Activated CD4-positive, CD25-positive, alpha-beta regulatory T cell (primary cell): ENCODE measurements at places on chromosomes 6 and 20.

DNA sequence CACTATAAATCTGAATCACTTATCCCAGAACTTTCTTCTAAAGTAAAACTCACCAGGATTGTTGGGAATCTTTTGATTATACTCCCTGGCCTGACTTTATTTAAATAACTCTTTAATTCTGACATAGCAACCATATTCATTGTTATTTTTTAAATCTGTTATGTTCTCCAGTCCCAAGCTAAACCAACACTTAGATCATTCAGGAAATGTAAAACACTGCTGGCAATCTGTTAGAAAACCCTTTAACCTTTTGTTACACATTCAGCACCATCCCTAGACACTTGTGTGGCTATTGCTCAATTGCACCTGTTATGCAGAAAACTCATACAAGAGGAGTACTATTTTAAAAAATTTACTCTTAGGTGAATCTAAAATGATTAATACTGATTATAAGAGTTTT, 101.8 kb upstream of the NHSL1 start:
- no peak for DNase-seq

DNA sequence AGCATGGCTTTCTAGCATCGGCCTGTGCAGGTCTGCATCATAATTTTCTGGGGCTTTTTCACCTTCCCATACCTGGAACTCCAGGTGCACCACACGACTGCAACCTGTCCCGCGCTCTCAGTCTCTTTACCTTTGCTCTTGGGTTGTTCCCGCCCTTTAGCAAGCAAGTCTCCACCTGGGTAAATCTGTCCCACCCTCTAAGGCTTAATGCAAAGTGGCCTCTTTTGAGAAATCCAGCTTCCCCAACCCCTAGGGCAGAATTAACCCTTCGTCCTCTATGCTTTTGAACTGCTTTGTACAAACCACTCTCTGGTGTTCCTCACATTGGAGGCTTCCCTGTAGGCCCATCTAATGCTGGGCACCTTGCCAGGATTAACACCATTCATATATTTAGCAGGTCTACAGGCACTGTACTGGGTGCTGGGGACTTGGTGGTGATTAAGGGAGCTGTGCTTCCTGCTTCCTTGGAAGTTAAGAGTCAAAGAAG, 2.8 kb downstream of the ITPR3 start:
- DNase-seq: no peak

- no peak for DNase-seq
These were observed 65.9 kb downstream of the PREX1 start for GRCh38 chr20:48761874-48762273.

GRCh38 chr20:5797843-5798462, 47.8 kb downstream of the SHLD1 start:
- no peak for DNase-seq

DNA sequence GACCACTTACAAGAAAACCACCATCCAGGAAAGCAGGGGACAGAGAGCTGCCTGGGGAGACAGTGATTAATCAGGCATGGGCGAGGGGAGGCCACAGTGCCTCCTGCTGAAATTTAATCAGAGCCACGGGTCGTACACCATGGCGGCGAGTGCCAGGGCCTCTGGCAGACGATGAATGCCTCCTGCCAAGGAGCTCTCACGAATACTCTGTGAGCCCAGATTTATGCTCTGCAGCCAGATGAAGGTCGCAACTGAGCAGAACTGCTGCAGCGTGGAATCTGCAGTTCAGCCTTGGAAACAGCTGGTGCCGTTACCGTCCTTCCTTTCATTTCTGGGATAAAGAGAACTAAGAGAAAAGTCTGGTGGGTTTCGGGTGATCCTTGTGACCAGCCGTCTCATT, 85.6 kb downstream of the BFSP1 start:
- DNase-seq: no peak

- no peak for DNase-seq
These were observed 170.8 kb upstream of the PHACTR1 start for GRCh38 chr6:12545619-12546409.

GRCh38 chr20:41133709-41134361, 3.5 kb upstream of the PLCG1 start:
- DNase-seq: no peak

GRCh38 chr20:48984575-48985219, 61.4 kb upstream of the CSE1L start:
- DNase-seq: no peak

GRCh38 chr6:41199552-41200246, 1.2 kb downstream of the TREML2 start:
- DNase-seq: no peak

- DNase-seq: no peak
These were observed 225.5 kb downstream of the SYNDIG1 start for GRCh38 chr20:24694727-24695528.

DNA sequence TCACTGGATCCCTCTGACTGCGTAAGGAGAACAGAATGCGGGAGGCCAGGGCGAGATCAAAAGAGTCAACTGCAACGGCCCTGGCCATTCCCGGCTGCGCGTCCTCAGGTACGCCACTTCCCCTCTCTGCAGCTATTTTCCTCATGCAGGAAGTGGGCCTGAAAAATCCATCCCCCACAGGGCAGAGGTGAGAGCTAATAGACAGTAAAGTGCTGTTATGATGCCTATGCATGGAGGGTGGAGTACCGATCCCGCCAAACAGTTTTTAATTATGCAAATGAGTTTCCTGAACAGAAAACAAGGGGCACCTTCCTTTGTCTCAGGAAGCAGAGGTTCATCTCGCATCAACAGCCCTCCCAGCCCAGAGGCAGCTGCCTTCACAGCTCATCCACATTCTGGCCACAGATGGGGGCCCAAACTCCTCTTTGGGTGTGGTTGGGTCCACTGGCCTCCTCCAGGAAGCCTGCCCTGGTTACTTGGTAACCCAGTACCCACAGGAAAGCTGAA, 9.3 kb downstream of the PREX1 start:
- peak; percentile 45 for DNase-seq

- no peak for DNase-seq
These were observed 287.0 kb downstream of the CLIC5 start for GRCh38 chr6:45728674-45729073.

- no peak for DNase-seq
These were observed 18.4 kb downstream of the UBE3D start for GRCh38 chr6:83047065-83047754.

- DNase-seq: no peak
These were observed 392 bp downstream of the PSMB8 start for GRCh38 chr6:32843331-32843978.

GRCh38 chr6:84560436-84561390, 203.7 kb downstream of the TBX18 start:
- no peak for DNase-seq

DNA sequence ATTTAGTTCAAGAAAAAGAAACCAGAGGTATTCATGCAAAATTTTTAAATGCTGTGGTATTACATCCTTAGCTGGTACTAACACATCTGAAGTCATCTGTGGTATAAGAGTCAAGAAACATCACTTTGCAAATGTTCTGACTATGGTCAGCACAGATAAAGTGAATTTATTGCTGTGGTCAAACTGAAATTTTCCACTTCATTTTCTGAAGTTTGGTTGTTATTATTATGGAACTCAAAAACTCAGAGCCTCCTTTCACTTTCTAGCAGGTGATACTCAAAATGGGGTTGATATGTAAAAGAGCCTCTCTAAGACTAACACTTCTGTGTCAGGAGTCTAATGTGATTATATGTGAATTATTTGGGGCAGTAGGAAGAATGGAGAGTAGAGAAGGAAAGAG, 257.8 kb downstream of the RNGTT start:
- no peak for DNase-seq

DNA sequence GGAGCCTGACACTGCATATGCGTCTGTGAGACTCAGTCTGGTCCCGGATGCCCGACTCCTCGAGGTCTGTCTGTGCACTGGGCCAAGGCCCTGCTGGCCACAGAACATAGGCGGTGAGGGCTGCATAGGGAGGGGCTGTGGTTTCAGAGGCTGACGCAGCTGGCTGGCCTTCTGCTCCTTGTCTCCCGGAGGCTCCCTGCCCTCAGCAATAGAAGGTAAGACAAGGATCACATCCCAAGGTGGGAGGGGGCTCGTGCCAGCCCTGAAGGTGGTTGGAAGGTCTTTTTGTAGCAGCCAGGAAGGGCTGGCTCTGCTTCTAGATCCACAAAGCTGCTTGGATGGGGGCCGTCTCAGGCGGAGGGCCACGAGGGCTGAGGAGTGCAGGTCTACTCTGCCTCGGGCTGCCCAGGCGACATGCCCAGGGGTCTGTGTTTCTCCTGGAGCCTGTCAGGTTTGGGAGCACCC, 239.8 kb upstream of the SULF2 start:
- no peak for DNase-seq

- no peak for DNase-seq
These were observed 1291.1 kb upstream of the MAP3K7 start for GRCh38 chr6:91877994-91878393.

DNA sequence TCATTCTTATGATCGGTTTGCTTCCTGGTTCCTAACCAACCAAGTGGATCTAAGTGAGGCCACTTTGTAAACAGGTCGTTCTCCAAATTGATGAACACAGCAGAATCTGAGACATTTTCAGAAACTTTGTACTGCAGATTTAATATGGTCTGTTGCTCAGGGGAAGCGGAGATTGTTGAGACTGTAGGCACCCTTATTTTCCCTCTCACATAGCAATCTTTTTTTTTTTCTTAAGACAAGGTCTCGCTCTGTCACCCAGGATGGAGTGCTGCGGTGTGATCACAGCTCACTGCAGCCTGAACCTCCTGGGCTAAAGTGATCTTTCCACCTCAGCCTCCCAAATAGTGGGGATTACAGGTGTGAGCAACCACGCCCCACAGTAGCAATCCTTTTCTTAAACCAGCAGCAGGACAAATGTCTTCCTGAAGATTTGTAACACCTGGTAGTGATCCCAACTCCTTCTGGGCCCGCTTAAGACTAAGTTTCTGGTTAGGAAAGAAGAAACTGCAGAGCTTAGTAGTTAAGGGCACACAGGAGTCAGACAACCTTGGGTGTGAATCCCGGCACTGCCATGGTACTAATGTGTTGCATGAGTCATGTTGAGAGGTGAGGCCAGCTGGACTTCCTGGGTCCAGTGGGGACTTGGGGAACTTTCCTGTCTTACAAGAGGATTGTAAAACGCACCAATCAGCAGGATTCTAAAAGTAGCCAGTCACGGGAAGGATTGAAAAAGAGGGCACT, 48.4 kb upstream of the EZR start:
- DNase-seq: no peak

- DNase-seq: no peak
These were observed 60.0 kb downstream of the NRN1 start for GRCh38 chr6:5946701-5947100.

GRCh38 chr6:130365166-130366106, at the start of gene TMEM200A:
TMEM200A (plus strand) TSS chr6:130366017; CDS start chr6:130440423, 74,406 bp downstream.
- peak; percentile 13 for DNase-seq

GRCh38 chr6:154099211-154099610, 60.2 kb downstream of the OPRM1 start:
- DNase-seq: no peak

GRCh38 chr6:154874773-154875592, 120.1 kb upstream of the TIAM2 start:
- no peak for DNase-seq

DNA sequence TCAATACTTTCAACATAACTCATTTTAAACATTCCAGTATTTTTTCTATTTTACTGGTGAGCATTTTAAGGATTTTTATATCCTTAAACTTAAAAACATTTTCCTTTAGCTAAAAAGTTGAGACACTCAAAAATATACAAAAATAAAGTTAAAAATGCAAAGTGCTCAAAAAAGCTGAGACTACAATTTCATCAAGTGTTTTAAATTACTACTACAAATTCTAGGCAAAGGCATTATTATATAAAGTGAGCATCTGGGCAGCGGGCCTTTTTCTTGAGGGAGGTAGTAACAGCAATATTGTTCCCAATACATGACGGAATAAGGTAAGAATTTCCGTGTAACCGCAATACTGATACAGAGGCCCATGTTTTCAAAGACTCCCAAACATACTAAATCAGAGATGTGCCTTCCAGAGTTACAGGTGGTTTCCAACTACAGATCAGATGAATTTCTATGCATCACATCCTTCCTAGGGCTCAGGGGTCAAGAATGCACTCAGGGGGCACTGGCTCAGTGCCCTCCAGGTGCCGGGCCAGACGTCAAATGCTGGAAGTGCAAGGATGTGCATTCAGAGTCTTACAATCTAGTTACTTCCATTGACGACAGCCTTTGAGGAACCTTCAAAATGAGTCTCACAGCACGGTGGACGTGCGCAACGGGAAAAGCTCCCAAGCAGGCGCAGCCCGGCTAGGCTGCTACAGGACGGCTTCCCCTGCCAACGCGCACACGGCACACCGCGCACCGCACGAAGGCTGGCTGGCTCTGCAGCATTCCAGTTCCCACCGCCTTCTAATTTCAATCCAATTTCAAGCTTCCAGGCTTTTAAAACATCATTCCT, 1.7 kb downstream of the PHF10 start:
- peak; percentile 7 for DNase-seq

DNA sequence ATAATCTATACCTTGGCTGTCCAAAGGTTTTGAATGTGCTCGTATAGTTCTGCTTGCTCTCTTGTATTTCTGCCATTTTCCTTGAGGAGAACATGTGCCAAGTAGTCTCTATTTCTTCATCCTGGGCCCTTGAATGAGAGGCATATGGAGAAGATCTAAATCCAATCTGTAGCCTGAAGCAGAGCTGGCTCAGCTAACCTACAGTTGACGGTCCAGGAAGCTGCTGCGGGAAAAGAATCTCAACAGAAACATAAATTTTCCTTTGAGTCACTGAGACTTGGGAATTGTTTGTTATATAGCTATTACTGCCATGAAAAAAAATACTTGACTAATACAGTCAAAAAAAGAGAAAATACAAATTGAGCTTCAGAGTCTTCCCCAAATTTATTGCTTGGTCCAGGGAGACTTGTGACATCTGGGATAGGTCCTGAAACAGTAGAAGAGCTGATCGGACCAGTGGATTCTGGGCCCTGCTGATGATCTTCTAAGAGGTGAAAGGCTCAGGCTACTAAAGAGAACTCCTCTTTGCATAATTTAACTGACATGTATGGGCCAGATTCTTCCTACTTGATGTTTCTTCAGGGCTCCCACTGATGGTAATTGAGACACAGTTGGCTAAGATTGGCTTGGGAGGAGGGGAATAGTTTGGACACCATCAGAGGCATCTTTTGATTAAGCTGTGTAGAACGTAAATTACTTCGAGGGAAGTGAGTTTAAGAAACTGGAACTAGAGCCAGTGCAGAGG, 29.9 kb upstream of the PLCB4 start:
- no peak for DNase-seq

DNA sequence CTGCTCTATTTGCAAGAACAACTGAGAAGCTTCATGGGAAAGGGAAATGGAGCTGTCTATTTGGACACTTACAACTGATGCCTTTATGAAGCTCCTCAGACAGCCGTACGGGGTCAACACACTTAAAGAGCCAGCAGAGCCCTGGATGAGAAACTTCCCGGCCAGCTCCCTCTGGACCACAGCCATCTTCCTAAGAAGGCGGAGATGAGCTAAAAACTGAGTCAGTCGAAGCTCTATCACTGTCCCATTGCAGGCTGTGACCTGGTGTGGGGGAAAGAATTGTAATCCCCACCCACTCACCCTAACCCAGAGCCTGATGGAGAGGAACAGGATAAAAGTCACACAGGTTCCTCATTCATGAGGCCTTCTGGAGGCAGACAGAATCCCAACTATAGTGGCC, 360.4 kb upstream of the JARID2 start:
- DNase-seq: no peak
